ENCODE measurements at places on chromosomes 3 and 15.

DNA sequence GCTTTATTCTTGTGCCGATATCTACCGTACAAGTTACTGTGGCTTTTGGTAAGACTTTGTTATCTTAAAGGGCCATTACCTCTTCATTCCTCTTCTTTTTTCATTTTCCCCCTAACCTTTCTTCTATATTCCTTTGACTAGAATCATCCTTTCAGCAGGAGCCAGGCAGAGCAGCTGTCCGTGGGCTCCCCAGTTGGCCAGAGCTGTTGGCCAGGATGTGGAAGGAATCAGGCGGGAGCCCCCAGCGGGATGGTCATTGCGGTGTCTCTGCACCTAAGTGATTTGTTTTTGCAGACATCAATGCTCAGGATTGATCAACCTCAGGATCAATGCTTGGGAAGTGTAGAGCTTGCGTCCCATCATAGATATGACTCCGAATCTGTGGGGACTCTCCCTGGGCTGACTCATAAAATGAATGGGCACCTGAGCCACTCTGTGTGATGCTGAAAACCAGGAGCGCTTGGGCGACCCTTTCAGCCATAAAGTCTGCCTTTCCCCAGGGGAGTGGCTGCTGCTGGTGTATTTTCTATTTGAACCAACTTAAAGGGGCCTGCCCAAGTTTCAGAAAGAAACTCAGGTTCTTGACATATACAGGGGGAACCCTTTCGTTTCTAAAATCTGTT is 21.7 kb downstream of the APBA2 start:
- DNase-seq, result no peak

DNA sequence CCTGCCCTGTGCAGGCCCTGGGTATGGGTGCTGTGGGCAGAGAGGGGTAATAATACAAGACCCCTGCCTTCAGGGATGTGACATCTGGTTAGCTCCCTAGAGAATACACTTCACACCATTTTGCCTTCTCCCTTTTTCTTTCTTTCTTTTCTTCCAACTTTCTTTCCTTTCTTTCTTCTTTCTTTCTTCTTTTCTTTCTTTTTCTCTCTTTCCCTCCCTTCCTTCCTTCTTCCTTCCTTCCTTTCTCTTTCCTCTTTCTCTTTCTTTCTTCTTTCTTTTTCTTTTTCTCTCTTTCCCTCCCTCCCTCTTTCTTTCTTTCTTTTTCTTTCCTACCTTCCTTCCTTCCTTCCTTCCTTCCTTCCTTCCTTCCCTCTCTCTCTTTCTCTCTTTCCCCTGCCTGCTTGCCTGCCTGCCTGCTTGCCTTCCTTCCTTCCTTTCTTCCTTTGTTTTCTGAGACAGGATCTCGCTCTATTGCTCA is 68.4 kb upstream of the ABHD17C start:
- no peak for DNase-seq

- DNase-seq, result no peak
Observed at GRCh38 chr3:181956122-181956521, 244.4 kb downstream of the SOX2 start.

GRCh38 chr3:25856902-25857518 is 67.1 kb downstream of the OXSM start:
- no peak for DNase-seq

DNA sequence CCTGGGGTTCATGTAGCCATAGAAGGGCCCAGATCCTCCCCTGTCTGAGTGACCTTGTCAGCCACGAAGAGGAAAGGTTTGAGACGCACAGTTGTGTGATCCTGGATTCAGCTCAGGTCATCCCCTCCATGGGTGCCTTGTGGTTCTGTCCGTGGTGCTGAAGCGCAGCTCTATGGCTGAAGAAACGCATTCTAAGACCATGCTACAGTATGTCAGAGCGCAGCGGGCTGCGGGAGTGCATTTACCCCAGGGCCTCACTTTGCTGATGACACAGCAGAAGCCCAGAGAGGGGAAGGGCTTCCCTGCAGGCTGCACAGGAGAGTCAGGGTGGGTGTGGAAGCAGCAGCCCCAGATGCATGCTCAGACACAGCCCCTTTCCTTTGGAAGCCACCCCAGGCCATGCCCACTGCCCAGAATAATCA is 68.8 kb upstream of the IQSEC1 start:
- DNase-seq, result no peak

- DNase-seq, result no peak
Observed at GRCh38 chr3:149453140-149453805, 21.2 kb upstream of the TM4SF4 start.

- DNase-seq, result no peak
Observed at GRCh38 chr15:63050731-63051155, 8.2 kb downstream of the TPM1 start.

- DNase-seq, result no peak
Observed at GRCh38 chr3:107206141-107206540, 171.1 kb upstream of the CCDC54 start.

GRCh38 chr15:75031848-75032247 is 8.5 kb downstream of the PPCDC start:
- no peak for DNase-seq

- DNase-seq, result peak; percentile 86
Observed at GRCh38 chr15:69462493-69463181, 10.0 kb downstream of the RPLP1 start.

DNA sequence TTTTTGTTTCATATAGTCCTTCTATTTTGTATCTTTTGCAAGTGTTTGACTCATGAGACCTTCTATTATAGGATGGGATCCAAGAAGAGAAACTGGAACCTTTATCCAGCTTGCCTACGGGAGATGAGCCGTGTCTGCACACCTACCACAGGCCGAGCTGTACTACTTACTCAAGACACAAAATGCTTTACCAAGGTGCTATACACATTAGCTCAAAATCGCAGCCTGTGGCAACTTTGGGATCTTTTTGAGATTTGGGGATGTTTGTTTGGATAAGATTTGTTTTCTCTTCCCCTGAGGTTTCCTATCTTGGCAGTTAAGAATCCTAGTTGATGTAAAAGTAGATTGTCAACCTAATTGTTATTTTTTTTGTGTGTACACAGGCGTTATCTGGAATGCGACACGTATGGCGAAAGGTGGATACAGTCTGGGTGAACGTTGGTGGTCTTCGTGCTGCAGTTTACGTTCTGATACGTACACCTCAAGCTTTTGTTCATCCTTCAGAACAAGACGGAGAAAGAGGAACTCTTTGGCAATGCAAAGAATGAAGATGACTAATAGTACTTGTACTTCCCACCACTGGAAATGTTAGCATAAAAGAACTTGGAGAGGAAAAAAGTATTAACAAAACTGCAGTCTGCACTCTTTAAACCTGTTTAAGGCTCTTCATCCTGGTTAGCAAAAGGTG is 13.1 kb upstream of the SETD5 start:
- no peak for DNase-seq

DNA sequence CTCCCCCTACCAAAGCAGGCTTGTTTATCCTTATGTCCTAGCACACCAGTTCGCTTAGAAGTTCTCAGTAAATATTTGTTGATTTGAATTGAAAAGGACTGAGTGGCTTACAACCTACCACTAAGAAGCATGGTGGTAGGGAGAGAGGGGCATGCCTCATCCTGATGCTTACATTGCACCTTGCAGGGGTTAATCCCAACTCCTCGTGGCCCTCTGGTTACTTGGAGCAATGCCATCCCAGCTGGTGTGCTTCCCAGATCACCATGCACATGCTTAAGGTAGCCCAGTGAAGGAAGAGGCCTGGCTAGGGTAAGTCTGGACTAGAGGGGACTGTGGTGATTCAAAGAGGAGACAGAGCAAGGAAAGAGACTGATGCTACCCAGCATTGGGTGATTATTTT is 253.3 kb downstream of the CLSTN2 start:
- no peak for DNase-seq

DNA sequence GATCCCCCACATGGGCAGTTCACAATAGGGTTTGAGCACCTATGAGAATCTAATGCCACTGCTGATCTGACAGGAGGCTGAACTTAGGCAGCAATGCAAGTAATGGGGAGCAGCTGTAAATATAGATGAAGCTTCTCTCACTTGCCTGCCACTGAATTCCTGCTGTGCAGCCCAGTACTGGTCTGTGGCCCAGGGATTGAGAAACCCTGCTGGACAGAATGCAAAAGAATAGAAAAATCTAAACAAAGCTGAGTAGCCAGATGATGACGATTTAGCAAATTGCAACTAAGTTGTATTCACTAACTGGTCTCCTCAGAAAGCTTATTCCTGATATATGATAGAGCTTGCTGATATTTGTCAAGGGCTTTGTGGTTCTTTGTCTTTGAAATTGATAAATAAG is 34.3 kb upstream of the APH1B start:
- DNase-seq, result no peak

GRCh38 chr3:122023335-122023910 is 1.4 kb upstream of the ILDR1 start:
- DNase-seq, result no peak

DNA sequence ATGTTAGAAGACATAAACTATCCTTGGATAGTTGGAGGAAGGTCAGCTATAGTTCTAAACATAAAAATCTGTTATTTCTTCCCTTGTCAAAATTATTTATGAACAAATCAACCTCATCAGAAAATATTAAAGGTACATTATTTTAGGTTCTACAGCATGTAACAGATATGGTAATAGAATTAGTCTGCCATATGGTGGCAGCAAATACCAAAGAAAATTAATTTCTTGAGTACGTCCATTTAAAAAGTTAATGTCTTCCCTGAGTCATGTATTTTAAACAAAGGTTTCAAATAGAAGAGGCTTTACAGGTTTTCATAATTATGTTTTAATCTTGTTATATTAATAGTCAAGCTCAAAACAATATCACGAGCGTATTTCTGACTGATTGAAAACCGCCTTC is 17.9 kb upstream of the ANKRD28 start:
- no peak for DNase-seq

GRCh38 chr3:126345231-126345630 is 12.0 kb downstream of the KLF15 start:
- no peak for DNase-seq

DNA sequence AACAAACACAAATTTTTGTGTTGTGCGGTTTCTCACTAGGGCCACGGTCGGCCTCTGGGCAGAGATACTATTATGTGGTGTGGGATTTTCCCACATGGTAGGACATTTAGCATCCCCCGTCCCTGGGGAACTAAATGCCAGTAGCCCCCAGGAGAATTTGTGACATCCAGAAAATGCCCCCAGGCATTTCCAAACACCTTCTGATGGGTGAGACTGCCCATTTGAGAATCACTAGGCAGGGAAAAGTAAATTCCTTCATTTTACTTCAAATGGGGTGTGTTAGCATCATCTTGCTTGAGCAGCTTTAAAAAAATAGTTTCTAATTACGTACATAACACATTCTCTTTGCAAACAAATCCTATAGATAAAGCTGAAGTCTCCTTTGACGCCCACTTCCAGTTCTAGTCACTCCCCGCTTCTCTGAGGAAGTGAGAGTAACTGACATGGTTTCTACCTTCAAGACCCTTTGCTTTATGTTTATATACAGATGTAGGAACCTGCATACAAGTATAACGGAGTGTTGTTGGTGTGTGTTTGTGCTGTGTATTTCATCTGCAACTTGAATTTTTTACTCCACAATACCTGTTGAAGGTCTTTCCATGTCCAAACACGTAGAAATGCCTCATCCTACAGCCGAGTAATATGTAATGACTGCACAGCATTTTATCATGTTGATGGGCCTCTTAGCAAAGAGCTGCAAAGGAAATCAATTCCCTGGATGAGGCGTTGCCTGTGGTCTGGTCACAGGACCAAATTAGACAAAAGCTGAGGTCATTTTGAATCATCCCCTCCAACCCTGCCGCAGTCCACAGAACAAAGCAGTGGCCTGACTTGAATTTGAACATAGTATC is 31.4 kb upstream of the ZBTB38 start:
- no peak for DNase-seq

DNA sequence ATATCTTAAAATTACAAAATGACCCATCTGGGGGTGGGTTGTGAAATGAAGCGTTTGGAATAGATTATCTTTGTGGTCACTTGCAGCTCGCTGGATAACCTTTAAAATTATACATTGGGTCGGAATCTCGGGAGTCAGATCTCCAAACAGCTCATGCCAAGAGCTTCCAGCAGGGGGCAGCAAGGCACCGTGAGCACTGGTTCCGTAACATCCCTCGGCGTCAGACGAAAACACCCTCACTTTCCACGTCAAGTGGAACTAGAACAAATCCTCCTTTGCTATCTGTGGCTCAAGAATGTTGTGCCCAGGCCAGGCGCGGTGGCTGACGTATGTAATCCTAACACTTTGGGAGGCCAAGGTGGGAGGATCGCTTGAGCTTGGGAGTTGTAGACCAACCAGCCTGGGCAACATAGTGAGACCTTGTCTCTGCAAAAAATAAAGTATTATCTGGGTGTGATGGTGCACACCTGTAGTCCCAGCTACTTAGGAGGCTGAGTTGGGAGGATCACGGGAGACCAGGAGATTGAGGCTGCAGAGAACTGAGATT is 31.1 kb downstream of the UMPS start:
- peak; percentile 63 for DNase-seq

GRCh38 chr3:27059489-27059888 is 309.7 kb downstream of the NEK10 start:
- DNase-seq, result no peak

- no peak for DNase-seq
Observed at GRCh38 chr15:66820481-66821176, 118.6 kb downstream of the SMAD6 start.

- no peak for DNase-seq
Observed at GRCh38 chr3:120650311-120650710, 31.7 kb downstream of the HGD start.

- DNase-seq, result no peak
Observed at GRCh38 chr15:28918141-28918983, 32.6 kb downstream of the APBA2 start.

GRCh38 chr3:129501630-129502029 is 26.8 kb upstream of the RHO start:
- DNase-seq, result no peak

DNA sequence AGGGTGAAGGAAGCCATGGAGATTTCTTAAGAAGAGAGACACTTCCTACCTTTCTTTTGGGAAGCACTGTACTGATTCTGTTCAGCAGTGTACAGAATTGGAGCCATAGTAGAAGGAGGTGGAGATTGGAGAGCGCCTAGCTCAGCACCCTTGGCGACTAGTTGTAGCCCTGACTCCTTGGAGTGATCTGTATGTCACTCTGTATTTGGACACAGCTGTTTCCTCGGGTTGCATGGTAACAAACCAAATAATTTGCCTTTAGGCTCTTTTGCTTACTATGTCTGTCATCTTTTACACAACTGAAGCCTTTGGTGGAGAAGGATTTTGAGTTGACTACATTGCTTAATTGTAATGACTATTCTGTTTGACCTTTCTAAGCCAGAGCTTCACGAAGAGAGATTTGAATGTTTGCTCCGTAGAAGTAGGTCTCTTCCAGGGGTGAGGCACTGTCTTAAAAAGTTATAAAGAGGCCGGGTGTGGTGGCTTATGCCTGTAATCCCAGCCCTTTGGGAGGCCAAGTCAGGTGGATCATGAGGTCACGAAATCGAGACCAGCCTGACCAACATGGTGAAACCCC is 77.1 kb downstream of the AKAP13 start:
- DNase-seq, result no peak

- DNase-seq, result no peak
Observed at GRCh38 chr3:89180334-89180733, 72.9 kb downstream of the EPHA3 start.

- DNase-seq, result no peak
Observed at GRCh38 chr3:8734908-8735307, 1.3 kb downstream of the CAV3 start.
